ENCODE measurements at places on chromosomes 1 and 21.

GRCh38 chr1:31580513-31580870 is 4.2 kb downstream of the TINAGL1 start:
- DNase-seq, result no peak

DNA sequence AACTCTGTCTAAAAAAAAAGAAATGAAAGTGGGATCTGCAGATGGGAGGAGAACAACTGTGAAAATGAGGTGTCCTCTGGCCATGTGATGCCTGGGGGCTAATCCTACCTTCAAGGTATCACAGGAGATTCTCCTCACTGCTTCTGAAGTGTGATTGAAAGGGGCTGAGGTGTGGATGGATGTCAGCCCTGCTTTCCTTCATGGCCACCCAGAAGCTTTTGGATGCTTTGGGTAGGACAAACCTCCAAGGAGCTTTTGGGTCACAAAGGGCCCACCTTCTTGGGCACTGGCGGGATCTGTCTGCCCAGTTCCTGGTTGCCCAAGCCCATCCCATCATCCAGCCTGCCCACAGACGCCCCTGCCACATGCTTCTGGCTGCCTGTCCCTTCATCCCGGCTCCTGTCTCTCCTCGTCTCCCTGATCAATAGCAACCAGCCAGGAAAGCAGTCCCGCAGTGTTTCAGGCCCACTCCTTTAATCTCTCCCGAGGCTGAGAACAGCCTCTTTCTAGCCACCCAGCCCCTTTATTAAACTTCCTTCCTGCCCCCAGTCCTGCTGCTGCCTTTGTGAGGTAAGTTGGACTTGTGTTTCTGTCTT is 87.2 kb downstream of the MAN1C1 start:
- no peak for DNase-seq

DNA sequence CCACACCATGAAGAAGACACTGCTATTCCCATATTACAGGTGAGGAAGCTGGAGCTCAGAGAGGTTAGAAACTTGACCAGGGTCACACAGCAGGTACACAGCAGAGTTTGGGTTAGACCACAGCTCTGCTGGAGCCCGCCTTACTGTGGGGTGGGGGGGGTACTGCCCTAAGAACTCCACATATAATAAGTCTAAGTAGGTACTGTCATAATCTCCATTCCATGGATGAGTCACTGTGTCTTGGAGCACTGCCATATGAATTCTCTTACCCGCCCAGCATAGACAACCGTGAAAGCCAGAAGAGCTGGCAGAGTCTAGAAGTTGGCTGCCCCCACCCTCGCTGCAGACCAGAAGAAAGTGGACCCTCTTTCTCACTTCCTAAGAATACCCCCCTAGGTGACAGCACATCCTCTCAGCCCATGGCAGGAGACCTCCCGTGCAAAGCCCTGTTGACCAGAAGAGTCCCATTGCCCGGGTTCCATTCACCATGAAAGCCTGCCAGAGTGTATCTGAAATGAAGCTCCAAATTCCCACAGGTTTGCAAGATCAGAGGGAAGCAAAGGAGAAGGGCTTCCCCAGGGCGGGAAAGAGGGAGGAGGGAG is 5.2 kb upstream of the PLA2G2D start:
- DNase-seq, result peak; percentile 79

GRCh38 chr1:87888446-87888845 is 559.8 kb downstream of the LMO4 start:
- DNase-seq, result no peak

DNA sequence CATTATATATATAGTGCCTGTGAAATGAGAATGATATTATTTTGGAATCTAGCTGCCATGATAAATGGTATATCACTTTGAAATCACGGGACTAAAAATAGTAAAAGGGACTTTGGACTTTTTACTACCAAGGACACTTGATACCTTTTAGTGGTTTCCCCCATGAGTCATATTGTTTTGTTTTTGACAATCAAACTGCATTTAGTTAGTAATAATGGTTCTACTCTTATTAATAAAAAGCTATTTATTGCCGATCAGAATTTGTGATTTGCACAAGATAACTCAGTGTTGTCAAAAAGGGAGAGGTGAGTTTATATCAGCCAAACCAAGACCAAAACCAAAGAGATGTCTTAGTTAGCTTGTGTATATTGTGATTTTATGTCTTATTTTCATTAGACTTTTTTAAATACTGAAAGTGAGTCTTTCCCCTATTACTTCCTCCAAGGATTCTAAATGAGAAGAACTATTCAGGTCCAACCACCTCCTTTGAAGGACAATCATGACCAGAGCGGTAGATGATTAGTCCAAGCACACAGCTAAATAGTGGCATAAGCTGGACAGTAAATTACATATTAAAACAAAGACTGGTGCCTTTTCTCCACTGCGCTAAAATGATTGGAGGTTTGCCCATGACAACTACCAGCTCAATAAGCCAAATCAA is 281.7 kb upstream of the ESRRG start:
- no peak for DNase-seq

DNA sequence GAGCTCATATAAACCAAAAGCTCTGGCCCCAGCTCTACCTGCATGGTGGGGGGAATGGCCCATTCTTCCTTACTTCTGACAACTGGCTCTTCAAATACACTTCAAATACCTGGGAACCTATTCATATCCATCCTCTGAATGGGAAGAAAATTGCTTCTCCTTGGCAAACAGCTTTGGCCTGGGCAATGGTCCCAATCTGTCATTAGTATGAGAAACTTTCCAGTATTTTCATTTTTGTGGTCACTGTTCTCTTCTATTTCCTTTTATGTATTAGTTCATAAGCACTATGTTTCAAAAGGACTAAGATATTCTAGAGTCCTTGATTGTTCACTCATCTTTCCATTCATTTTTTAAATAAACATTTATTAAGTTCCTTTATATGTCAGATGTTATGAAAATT is 5.2 kb upstream of the HSD3B2 start:
- peak; percentile 79 for DNase-seq

Measured in MG63 (cell line).